ENCODE measurements at places on chromosomes 6 and 20. TPM values are rescaled to one million over a fixed set of nuclear protein-coding genes. Genes with fewer than 3 reads are reported as not detected.
A peak's percentile ranks its signal among the peaks of the same experiment; 100 is the strongest.

GRCh38 chr6:11248974-11249761, 16.7 kb upstream of the NEDD9 start:
- no peak for DNase-seq

- DNase-seq = no peak
These were observed 19.4 kb downstream of the COL11A2 start for GRCh38 chr6:33172688-33173534.

DNA sequence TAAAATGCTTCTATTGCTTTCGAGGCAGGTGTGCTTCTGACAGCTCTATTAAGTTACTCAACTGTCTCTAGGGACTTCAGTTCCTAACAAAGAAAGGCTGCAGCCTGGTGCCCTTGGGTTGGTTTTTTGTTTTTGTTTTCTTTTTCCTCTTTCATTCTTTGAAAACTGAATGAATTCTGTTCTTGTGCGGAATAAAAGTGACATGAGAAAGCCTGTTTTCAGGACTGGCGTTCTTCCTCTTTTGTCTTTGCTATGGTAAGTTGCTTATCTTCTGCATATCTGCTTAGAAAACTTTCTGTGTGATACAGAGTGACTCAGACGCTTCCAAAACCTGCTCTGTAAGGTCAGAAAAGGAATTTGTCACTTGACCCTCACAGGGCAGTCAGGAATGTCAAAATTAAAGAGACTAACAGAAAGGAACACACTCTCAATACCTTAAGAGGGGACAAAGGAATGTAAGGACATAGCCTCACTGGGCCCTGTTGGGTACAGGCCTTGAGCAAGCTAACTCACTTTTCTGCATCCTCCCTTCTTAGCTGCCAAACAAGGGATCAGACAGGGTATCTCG, 56.2 kb upstream of the NHSL1 start:
- no peak for DNase-seq

DNA sequence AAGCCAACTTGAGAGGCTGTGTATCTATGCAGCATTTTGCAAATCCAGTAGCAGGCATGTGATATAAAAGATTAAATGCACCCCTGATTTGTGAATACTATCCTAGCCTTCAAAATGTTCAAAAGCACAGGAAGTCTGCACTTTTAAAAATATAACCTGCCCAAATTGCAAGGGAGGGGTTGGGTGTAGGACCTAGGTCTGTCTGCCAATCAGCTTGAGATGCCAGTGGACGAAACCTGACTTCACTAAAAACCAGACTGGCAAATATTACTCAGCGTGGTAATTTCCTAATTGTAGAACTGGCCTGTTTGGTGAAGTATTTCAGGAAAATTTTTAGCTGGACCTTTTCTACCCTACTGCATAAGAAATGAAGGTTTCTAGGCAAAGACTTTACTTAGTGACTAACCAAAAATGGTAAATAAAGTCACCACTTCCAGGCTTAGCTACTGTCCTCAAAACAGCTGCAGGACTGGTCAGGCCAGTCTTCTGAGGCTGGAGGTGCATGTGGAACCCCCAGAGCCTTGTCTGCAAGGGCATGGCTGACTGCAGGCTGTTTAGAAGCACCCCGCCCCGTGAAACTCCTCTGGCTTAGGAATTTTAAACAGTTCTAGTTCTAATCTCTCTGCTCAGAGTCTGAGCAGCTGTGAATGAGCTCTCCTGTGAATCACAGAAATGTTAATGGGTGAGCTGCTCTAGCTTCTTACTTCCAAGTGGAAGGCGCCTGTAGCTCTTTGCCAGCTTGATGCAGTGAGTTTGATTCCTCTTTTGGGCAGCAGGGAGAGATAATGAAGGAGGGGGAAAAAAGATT, 104.4 kb upstream of the ESR1 start:
- no peak for DNase-seq

DNA sequence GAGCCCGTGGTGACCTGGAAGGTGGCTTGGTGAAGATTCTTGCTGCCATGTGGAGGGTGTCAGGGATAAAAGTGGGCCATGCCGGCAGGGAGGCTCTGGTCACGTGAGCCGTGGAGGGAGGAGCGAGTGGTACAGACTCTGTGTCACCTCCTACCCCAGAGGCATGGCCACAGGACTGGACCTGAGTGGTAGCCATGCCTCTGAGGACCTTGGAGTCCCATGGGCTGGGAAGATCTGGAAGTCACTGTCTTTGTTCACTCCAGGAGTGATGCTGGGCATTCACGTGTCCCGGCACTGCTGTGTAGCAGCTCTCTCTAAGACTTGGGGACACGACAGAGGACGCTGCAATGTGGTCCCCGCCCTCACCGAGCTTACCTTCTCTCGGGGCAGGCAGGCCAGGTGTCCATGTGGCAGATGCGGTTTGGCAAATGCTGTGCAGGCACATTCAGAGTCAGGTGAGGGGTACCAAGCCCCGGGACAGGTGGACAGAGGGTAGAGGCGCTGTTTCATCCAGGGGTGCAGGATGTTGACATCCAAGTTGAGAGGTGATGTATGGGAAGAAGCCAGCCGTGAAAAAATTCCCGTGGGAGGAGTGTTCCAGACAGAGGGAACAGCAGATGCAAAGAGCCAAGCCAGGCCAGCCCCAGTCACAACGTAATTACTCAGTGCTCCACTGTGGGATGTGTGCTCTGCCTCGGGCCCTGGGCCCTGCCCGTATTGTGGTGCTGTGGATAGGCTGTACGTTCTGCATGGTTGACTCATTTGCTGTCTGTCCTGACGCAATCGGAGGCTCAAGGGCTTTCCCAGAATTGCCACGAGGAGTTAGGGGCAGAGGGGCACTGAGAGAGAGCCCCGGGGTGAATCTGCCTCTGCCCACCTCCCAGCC, 307.8 kb downstream of the TAF4 start:
- no peak for DNase-seq

GRCh38 chr6:159676890-159677505, 16.0 kb downstream of the SOD2 start:
- DNase-seq = no peak

GRCh38 chr6:29561091-29561490, 1.6 kb upstream of the UBD start:
- no peak for DNase-seq

- DNase-seq = no peak
These were observed 360.1 kb downstream of the SAMD5 start for GRCh38 chr6:147868427-147869190.

DNA sequence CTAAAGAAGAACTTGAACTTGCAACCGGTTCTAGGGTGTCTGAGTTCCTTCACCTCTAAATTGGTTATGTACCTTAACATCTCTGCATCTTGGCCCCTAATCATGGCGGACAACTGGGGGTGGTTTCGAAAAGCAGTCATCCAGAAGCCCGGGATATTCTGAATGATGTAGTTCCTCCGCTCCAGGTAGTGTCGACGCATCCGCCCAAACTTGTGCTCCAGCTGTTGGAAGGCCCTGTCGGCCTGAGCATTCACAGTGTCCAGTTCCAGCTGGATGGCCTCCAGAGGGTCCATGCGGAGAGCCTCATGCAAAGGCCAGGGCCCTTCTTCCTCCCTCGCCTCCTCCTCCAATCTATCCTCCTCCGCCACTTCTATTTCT, 887 bp downstream of the TSPYL1 start:
- peak; percentile 76 for DNase-seq

Gene ADGB
- total RNA-seq = not detected

Gene RBPJL
- not detected for total RNA-seq

Gene NFATC2
- total RNA-seq = 2.3 TPM

All from left ventricle myocardium superior (tissue), 1 donor.